Sigmoid colon (tissue), 7 donors: ENCODE measurements at places on chromosomes 4 and X. TPM values are rescaled to one million over a fixed set of nuclear protein-coding genes. Genes with fewer than 3 reads are reported as not detected.

GLUD2 gene
- 1.8 TPM for total RNA-seq

SRPX gene
- 165 TPM for total RNA-seq

MMRN1 gene
- total RNA-seq, result 48.7 TPM

RAB40A gene
- 0.95 TPM for total RNA-seq

HPGDS gene
- 0.54 TPM for total RNA-seq

- no peak for DNase-seq
- no peaks in the 10 kb centered on the region for H3K27me3 ChIP-seq
- no peak overlapping the region for H3K4me3 ChIP-seq
- no peaks in the 10 kb centered on the region for H3K4me1 ChIP-seq
Observed at GRCh38 chr4:139299536-139299935, 1.8 kb upstream of the NAA15 start.

- H3K36me3 ChIP-seq, result no peaks in the 10 kb centered on the region
- H3K27ac ChIP-seq, result no peak overlapping the region
- H3K4me1 ChIP-seq, result no peaks in the 10 kb centered on the region
- H3K4me3 ChIP-seq, result no peak overlapping the region
Observed at GRCh38 chrX:64229154-64229553, 1.3 kb downstream of the ASB12 start.

DNA sequence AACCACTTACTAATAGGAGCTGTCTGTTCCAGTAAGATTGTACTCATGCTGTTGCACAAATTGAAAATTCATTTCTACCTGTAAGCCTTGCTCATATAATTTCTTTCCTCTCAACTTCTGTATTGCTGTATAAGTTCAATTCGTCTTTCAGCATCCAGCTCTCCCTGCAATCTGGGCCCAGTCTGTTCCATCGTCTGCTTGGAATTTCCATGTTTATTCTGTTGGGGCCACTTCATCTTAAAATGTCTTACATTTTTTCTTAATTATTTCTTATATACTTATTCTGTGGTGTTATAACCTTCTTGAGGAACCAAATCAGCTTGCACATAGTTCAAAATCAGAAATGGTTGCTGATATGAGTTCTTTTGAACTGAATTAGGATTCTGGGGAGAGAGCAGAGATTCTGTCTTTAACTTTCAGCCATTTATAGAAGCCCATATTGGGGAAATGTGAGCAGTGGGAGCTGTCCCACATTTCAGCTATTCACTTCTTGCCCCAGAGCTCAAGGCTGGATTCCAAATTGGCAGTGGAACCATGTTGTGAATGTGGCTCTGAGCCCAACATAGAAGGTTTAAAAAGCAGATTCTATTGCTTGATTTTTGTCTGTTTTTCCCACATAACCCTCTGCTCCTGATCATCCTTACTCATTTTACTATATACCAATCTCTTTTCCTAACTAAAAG is 291.9 kb downstream of the BMPR1B start:
- H3K4me1 ChIP-seq, result no peaks in the 10 kb centered on the region
- no peak for DNase-seq
- H3K36me3 ChIP-seq, result no peaks in the 10 kb centered on the region

GRCh38 chrX:39204945-39205344 is 403.7 kb downstream of the MID1IP1 start:
- H3K4me3 ChIP-seq, result no peak overlapping the region
- no peaks in the 10 kb centered on the region for H3K4me1 ChIP-seq
- no peaks in the 10 kb centered on the region for H3K36me3 ChIP-seq

GRCh38 chr4:7134737-7135388 is 57.5 kb upstream of the SORCS2 start:
- H3K27ac ChIP-seq, result no peak overlapping the region
- H3K4me1 ChIP-seq, result peaks cover 8% of the 10 kb centered on the region
- no peaks in the 10 kb centered on the region for H3K27me3 ChIP-seq
- no peak overlapping the region for H3K4me3 ChIP-seq

GRCh38 chrX:31609130-31609529 is 537.3 kb upstream of the FTHL17 start:
- H3K4me1 ChIP-seq, result no peaks in the 10 kb centered on the region
- H3K27ac ChIP-seq, result no peak overlapping the region
- no peaks in the 10 kb centered on the region for H3K27me3 ChIP-seq
- no peaks in the 10 kb centered on the region for H3K36me3 ChIP-seq
- no peak for DNase-seq

DNA sequence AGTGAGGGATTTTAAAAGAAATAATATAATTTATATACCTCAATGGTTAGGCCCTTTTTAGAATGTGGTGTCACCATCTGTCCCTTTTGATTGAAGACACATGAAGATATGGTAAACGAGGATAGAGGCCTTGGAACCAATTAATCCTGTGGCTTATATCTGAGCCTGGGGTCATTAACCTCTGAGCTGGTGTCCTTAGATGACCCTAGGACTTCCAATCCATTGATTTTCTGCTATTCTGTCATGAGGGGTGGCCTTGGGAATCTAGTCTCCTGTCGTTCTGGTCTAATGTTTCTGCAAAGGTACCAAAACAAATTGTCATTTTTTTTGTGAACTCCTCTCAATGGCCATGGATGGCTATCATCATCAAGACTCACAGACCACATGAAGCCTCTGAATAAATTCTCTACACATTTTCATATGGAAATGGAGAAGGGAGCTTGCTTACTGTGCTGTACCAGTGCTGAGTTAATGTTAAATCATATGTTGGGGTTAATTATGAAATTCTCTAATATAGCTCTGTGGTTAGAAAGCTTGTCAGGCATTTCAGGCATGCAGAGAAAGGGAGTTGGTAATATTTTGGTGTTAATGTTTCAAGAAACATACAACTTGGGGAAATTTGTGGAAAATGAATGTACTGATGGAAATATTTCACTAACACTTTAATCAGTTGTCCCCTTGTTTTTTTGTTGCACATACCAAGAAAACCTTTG is 204.2 kb upstream of the IL15 start:
- H3K27ac ChIP-seq, result no peak overlapping the region
- no peak for DNase-seq
- H3K4me1 ChIP-seq, result no peaks in the 10 kb centered on the region
